Stimulated activated CD4-positive, alpha-beta T cell treated with anti-CD3 and anti-CD28 coated beads, Interleukin-4, amount 100 ng/mL, for 48 hours (primary cell): ENCODE measurements at places on chromosomes 4 and X.

- DNase-seq = no peak
Measured at GRCh38 chrX:53440621-53441517, 6.7 kb upstream of the HSD17B10 start.

GRCh38 chrX:38798956-38799355 lies 2.3 kb upstream of the MID1IP1 start:
- no peak for DNase-seq

- DNase-seq = no peak
Measured at GRCh38 chr4:185395238-185395955, at the start of gene LRP2BP. Gene LRP2BP, minus strand, starts transcription at chr4:185395924. Its CDS starts 17,738 bp downstream, at chr4:185378186.

- DNase-seq = no peak
Measured at GRCh38 chr4:150773729-150774449, 191.9 kb downstream of the MAB21L2 start.

DNA sequence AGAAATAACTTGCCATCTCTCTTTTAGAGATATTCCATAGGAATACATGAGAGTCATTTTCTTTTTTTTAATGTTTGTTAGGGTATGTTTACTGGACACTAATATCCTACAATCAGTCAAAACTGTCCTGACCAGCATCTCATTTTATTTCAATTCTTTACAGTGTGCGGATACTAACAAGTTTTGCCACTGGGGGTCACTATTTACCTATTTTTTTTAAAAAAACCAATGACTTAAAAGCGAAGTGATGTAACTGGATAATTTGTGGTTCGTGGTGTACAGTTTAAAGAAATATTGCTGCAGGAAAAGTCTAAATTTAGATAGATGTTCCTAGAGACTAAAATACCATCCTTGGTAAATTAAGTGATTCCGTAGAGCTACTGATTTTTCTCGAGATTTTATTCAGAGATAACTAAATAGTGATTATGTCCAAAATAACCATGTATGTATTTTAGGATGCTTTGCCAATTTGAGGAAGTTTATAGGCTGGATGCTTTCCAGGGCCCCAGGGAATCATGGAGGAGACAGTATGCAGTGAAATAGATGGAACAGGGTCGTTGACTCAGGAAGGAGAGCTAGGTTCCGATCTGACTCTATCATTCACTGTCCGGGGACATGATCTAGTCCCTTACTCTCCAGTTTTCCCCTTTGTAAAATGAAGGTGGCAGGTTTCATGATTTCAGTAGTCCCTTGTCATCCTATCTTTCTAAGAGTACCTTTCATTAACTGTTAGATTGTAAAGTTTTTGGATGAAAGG lies 34.0 kb upstream of the GNPDA2 start:
- no peak for DNase-seq

DNA sequence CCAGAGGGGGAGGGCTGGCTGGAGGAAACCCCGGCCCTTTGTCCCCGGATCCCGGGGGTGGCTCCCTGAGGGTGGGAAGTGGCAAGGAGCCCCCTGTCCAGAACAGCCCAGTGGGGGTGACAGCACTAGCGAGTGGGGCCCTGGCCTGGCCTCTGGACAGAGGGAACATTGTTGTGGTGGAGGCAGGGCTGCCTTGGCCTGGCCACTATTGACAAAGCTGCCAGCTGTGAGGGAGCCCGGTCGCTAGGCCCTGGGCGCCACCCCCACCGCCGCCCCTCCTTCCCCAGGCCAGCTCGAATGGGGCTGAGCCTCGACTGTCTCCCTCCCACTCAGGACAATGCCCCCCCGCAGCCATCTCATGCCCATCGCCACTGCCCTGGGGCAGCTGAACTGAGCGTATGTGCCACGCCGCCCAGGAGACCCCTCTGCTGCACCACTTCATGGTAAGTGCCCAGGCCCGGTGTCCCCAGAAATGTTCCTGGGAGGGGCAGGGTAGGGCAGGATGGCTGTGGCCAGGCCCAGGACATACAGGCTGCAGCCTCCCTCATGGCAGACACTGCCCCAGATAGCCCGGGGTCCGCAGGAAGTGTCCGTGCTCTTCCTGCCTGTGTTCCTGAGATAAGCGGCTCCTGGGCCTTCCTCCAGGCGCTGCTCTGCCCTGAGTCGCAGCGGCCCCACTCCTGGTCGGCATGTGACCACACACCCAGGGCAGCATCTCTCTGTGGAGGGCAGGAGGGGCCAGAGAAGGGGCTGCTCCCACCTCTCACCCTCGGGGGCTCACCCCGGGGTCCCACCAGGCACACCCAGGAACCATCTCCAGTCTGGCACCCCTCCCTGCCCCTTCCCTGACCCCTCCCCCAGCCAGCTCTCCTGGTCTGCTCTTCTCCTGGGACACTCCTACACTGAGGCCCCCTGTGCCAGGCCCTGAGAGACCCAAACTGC lies 1.4 kb downstream of the PLXNB3 start:
- DNase-seq = no peak

- no peak for DNase-seq
Measured at GRCh38 chrX:84108584-84108983, 79.4 kb downstream of the RPS6KA6 start.

DNA sequence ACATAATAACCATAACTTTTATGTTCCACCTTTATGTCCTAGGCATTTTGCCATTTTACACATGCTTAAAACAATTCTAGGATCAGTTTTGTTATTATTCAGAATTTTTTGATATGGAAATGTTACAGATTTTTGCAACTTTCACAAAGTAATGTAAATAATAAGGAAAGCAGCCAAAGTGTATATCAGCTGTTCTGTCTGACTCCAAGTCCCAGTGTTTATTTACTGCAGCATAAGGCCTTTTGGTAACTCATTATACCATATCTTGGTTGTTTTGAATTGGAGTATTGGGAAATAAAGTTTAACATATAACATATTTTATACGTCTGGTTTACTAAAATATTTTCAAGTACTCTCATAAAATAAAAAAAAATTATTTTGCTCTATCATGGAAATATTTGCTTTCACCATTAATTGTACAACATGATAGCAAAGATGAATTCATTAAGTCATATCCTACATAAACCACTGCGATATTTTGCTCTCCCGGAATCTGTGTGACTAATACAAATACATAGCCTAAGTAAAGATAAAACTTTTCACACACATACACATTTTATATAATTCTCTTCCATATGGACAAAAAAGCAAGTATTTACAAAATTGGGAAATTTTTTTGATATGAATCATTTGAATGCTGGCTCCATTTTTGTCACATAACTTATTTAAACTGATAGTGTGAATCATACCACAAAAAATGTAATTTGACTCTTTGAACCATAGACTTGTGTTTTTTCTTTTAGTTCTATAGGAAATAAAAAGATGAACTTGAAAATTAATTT lies 399.0 kb downstream of the PABPC4L start:
- no peak for DNase-seq

- DNase-seq = no peak
Measured at GRCh38 chr4:16199093-16199492, 27.2 kb downstream of the TAPT1 start.

GRCh38 chr4:78645853-78646757 lies 94.5 kb downstream of the ANXA3 start:
- DNase-seq = no peak

- no peak for DNase-seq
Measured at GRCh38 chr4:176729489-176729888, 63.2 kb downstream of the VEGFC start.

- DNase-seq = no peak
Measured at GRCh38 chr4:102823897-102824296, 3.5 kb downstream of the UBE2D3 start.

DNA sequence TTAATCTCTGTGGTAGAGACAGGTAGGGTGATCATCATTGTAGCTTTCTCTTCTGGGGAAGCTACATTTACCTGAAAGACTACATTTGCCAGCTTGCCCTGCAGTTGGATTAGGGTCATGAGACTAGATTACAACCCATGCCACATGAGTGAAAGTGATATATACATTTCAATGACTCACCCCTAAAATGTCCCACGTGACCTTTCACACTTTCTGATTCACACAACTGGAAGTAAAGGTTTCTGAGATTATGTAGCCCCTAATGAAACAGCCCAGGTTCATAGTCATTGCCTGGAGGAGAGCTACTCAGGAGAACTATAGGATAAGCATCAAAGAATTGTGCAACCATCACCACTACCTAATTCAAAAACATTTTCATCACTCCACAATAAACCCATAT lies 17.8 kb downstream of the PDCL2 start:
- DNase-seq = no peak

DNA sequence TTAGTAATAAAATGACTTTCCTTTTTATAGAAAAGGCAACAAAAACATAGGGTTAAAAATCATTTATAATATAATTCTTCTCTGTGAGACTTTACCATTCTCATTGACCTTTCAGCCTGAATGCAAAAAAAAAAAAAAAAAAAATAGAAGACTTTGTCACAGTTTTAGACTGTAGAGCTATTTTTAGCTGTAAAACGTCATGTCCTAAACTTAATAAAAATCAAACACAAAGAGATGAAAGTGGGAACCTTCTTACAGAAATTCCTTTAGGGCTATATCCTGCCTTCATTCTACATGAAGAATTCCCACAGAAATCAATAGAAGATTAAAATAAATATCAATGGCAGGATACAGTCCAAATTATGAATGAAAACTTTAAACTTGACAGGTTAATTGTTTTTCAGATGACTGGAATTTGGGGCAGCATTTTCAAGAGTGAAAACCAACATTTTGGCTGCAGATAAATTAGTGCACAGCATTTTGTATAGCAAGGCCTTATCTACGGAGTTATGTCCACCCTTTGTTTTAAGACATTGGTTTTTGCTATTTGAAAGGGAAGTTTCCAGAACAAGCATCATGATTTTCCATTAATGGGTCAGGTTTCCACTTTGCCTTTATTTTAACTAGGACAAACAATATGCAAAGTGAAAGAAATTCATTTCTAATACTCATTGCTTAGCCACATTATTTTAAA lies 219.5 kb downstream of the SPCS3 start:
- no peak for DNase-seq

DNA sequence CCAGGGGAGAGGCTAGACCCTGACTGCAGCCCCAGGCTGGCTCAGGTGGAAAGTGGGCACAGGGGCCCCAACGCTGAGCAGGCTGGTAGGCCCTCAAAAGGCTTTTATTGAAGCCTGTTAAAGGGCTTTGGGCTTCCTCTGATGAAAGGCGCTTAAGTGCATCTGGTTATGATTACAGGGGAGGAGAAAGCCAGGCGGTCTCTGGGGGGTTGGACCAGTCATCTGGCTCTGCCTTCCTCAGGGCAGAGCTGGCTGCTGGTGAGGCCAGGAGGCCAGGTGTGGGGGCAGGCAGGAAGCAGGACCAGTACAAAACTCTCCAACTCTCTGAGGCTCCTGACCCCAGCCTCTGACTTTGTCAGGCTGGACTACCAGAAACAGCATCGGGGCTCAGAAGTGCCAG lies 68.8 kb upstream of the BCOR start:
- DNase-seq = no peak

- DNase-seq = no peak
Measured at GRCh38 chrX:118977424-118977823, 3.0 kb downstream of the LONRF3 start.

GRCh38 chr4:55635741-55636655 lies at the start of gene NMU:
Gene NMU, minus strand, starts transcription at chr4:55636298. Its CDS starts 106 bp downstream, at chr4:55636192.
- peak; percentile 19 for DNase-seq

DNA sequence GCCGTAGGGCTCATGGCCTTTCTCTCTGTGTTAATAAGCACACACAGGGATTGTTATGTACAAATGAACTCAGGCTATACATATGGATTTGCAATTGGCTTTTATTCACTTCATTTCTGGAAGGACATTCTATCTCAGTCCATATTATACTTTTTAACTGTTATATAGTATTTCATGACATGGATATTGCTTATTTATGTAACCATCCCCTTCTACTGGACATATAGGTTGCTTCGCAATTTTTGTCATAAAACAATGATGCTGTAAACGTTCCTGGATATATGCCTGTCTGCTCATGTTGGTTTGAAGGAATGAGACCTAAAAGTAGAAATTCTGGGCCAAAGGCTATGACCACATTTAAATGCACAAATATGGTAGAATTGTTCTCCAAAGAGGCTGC lies 158.1 kb downstream of the BCOR start:
- DNase-seq = no peak

DNA sequence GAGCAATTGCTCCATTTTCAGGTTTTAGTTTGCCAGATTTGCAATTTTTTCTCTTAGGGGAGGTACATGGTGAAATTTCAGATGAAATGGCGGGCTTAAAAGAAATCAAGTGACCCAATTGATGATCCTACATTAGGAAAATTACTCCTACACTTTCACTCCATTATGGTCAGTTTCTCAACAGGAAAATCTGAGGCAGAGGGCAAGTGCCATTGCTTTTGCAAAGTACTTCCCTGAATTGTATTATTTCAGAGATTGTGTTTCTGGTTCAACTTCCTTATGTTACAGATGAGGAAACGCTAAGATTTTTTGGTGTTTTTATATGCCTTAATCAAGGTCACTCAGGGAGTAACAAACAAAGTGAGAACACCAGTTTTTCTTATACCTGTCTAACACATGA lies 302.2 kb downstream of the ARAP2 start:
- no peak for DNase-seq

GRCh38 chr4:150023489-150023888 lies 54.8 kb upstream of the DCLK2 start:
- DNase-seq = no peak

DNA sequence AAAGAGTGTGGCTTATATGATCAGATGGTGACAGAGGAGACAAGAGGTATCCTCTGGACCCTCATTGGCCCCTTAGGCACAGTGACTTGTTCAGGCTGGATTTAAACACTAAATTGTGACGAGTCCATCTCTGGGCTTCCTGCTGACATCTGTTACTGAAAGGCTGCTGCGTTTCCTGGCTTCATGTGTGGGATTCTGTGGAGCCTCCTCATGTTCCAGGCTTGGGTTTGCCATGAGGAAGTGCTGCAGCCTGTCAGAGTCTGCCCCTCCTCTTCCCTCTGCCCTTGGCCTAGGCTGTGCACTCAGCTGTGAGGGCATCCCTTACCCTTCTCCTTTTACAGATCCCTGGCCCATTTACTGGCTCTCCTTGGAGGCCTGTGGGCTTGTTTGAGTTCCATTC lies 159.1 kb upstream of the TTC29 start:
- DNase-seq = no peak

DNA sequence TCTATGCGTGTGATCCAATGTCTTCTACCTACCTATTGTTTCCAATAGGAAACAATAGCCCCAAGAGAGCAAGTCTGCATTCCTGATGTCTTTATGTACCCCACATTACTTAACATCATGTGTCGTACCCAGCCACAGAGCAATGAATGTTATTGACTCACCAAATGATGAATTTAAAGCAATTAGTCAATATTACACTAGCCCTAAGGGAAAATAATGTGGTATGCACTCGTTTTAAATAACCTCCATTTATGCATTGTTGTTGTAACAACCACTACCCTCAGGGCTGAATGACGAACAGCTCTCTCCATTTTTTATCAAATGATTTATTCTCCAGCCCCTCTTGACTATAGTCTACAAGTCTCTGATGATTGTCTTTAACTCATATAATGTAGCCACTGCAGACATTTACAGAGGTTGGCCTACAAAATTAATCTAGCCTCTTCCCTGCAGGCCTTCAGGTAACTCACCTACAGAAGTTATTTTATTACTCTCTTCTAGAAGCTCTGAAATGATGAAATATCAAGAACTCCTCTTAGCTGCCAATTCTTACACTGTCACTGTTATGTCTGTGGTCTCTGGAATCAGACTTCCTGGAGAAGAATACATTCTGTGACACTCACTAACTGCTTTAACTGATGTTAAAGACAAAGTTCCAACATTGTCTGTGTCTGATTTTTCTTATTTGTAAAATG lies 601.7 kb upstream of the GRIA3 start:
- no peak for DNase-seq

GRCh38 chrX:119647552-119648420 lies 41.6 kb upstream of the NKRF start:
- peak; percentile 26 for DNase-seq
